ENCODE measurements at places on chromosomes 7 and 10.

GRCh38 chr10:77251297-77252013 is 386.2 kb downstream of the KCNMA1 start:
- DNase-seq, result no peak

GRCh38 chr10:42790835-42791234 is 8.2 kb downstream of the BMS1 start:
- DNase-seq, result no peak

DNA sequence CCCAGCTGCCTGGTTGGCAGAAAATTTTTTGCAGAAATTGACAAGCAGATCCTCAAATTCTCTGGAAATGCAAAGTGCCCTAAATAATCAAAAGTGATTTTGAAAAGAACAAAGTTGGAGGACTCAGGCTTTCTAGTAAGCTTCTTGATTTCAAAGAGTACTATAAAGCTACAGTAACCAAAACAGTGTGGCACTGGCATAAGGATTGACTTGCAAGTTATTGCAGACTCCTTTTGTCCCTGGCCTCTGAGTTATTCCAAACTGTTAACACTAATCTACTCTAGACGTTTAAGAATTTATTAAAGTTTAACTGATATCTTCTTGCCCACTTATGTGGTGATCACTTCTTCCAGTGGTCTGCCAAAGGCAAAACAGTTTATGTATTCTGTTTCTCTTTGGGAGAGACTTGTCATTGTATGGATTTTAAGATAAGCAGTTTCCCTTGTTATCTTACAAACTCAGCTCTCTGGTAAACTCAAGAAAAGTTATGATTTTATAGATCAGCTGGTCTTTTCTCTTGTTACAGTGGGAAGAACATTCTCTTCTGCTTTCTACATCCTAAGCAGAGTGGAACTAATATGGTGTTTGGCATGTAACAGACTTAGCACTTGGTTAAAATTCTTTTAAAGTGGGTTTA is 41.4 kb downstream of the LOXL4 start:
- DNase-seq, result no peak

GRCh38 chr10:99412099-99412498 is 18.3 kb downstream of the GOT1 start:
- DNase-seq, result no peak

DNA sequence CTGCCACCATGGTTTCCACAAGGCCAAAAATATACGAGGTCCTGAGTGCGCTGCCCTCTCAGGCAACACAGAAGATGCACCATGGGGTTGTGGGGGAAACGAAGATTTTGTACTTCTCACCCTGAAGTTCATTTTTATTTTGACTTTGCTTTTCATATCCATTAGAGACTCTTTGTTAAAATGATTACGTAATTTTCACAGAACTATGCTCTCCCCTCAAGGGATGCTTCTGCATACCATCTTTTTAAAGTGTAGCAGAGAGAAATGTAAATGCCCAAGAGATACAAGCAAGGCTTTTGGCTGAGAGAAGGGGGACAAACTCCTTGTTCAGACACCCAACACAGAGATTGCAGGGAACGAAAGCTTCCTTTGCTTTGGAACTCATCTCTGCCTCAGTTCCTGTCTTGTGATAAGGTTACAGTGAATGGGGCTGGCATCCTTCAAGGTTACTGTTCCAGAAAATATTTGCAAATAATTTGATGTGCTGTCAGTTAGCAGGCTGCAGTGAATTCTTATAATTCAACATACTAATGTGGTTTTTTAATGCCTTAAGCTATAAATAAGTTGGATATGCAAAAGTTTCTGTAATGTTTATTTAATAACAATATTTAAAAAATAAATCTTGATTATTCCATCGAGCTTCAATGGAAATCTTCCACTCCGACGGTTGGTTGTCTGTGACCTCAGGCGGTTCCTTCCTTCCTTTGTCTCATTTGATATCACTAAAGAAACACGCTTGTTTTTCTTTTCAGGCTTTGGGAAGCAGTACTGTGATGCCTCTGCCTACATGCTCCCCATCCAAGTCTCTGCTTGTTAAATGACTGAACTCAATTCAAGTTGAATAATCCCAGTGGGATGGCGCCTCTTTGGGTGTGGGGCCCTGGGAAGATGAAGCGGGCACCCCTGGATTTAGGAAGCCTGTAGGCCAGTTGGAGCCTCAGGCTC is 209.3 kb upstream of the CTBP2 start:
- DNase-seq, result no peak

- no peak for DNase-seq
Observed at GRCh38 chr7:39062811-39063210, 85.1 kb downstream of the POU6F2 start.

DNA sequence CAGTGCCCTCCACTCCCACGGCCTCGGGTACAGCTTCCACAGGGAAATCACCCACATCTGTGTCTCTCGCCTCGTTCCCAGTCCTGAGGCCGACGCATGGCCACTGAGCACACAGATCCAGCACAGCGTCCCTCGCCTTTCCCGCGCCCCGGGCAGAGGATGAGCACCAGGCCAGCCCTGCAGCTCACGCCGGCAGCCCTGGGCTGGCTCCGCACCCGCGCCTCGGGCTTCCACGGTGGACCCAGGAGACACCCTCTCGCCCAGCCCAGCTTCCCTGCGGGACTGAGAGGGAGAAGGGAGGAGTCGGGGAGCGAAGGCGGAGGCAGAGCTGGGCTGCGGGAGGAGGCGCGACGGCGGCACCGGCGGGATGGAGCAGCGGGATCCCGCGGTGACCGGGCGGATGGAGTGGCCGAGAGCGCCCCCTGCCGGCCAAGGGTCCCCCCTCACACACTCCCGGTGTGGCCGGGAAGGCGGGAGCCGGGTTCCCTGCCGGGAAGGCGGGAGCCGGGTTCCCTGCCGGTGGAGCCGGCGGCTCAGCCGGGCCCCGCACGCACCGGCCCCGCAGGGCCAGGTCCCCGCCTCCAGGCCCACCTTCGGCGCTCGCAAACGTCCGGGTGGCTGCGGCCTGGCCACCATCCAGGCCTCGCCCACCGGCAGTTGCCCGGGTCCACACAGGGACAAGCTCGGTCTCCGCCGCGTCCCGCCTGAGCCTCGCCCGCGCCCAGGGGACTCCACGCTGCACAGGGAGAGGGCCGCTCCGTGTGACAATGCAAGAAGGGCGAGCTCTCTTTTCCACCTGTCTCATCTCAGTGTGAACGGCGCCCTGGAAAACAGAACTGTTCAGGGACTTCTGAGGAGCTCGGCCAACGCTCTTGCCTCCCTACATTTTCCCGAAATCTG is 110.3 kb upstream of the LANCL2 start:
- DNase-seq, result peak; percentile 67

- no peak for DNase-seq
Observed at GRCh38 chr7:128022631-128023532, 8.4 kb downstream of the LRRC4 start.

DNA sequence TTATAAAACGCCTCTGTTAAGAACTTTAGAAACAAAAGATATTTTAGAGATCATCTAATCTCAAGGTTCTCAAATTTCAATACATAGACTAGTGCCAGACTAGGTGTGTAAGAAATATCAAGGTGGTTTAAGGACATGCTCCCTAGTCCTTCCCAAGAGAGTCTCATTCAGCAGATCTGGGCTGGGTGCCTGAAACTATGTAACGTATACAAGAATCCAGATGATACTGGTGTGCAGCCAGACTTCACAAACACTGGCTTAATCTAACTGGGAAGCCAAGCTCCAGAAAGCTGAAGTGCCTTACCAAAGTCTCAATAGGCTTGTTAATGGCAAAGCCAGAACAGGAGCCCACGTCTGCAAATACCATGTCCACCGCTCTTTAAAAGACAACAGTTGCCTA is 105.0 kb upstream of the AMPH start:
- no peak for DNase-seq

GRCh38 chr7:11216276-11216675 is 242.6 kb downstream of the PHF14 start:
- DNase-seq, result no peak

DNA sequence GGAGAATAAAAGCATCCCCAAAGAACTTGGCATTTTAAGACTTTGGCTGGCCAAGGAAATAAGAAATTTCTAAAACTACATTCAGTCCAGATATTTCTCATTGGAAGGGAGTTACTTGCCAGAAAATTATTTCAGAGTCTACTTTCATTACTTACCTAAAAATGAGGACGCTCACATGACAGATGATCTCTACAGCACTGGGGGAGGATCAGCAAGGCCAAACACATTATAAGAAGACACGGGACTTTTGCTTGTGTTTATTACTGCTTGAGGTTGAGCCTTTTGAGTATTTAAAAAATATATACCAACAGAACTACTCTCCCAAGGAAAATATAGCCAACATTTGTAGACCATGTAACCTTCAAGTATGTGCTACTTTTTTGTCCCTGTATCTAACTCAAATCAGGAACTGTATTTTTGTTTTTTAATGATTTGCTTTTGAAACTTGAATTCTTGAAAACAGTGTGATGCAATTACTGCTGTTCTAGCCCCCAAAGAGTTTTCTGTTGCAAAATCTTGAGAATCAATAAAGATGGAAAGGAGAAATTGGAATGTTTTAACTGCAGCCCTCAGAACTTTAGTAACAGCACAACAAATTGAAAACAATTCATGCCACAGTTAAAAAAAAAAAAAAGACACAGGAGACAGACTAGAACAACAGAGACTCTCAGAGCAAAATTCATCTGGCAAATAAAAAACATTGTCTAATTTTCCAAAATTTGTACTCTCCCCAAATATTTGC is 128.1 kb downstream of the ZNF438 start:
- DNase-seq, result no peak

DNA sequence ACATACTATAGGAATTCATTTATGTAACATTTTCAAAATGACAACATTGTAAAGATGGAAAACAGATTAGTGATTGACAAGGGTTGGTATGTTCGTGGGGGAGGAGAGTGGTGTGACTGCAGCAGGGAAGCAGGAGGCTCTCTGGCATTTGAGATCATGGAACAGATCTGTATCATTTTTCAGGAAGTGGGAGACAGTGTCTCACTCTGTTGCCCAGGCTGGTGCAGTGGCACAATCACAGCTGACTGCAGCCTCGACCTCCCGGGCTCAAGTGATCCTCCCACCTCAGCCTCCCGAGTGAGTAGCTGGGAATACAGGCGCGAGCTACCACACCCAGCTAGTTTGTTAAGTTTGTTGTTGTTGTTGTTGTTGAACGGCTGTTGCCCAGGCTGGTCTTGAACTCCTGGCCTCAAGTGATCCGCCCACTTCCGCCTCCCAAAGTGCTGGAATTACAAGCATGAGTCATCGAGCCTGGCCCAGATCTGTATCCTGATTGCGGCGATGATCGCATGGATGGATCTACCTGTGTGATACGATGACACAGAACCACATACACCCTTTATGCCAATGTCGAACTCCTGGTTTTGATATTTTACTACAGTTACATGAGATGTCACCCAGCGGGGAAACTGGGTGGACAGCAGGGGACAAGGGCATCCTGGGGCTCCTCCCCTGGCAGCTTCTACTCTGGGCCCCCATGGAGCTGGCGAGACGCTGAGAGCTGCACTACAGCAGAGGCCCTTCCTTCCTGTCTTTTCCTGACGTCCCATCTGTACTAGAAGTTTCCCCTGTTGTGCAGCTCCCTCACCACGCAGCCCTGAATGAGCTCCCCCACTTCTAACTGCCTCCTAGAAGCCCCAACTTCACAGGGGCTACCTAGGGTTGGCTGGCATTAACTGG is 12.3 kb upstream of the CYTH3 start:
- no peak for DNase-seq

GRCh38 chr10:79045566-79046175 is 23.1 kb upstream of the ZMIZ1 start:
- DNase-seq, result no peak

GRCh38 chr10:8568401-8568800 is 513.9 kb downstream of the GATA3 start:
- DNase-seq, result no peak

DNA sequence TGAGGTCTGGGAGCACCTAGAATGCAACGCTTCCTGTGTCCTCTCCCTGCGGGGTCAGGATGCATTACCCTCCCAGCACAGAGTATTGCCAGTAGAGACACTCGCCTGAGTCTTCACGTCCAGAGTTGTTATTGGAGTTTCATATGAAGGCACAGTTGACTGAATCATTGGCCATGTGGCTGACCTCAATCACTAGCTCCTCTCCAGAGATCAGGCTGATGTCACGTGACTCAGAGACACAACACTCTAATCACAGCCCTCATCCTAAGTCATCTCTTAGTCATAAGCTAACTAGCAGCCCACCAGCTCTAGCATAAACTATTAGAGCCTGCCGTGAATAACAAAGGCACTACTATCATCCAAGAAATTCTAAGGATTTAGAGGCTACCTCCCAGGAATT is 107.8 kb downstream of the HECW1 start:
- DNase-seq, result no peak

GRCh38 chr7:151822541-151823181 is 54.3 kb downstream of the PRKAG2 start:
- no peak for DNase-seq

GRCh38 chr10:124343351-124344265 is 75.1 kb downstream of the OAT start:
- no peak for DNase-seq

GRCh38 chr7:8155836-8156235 is 106.1 kb downstream of the ICA1 start:
- DNase-seq, result peak; percentile 58

DNA sequence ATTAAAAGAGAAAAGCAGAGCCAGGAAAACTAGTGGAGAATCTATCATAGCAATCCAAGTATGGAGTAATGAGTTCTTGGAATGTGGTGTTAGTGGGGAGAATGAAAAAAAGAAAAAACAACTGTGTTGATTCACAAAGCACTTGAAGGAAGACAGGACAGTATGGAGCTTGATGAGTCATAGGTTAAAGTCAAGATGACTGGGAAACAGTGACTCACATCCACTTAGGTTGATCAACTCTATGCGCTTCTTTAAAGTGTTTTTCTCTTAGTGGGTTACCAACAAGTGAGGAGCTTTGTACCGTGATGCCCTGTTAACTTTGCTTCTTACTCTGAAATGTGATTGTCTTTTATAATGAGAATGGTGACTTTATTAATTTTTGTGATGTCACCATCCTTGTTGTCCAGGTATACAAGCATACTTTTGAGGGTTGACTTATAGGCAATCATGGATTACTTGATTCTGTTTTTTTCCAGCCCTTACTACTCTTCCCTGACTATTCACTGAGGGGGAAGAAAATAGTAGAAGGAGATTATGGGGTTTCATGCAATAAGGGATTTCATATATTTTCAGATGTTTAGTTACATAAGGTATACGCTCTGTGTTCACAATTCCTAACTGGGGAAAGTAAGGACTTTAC is 32.1 kb upstream of the MDFIC start:
- DNase-seq, result no peak

GRCh38 chr7:22200238-22200637 is 156.7 kb downstream of the RAPGEF5 start:
- no peak for DNase-seq

DNA sequence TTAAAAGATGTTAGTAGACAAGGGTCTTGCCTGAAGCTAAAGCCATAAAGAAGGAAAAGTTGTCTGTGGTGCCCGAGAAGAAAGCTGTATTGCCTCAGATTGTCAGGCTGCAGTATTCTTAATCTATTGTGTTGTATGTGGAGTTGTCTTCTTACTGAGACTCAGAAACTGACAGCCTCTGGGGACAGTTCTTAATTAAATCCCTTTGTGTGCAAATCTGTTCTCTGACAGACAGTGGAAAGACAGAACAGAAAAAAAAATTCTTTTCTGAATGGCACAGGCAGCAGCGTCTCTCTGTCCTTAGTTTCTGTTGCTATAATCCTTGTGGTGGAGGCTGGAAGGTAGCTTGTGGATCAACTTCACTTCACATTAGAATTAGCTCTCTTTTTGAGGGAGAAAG is 16.8 kb downstream of the VWC2 start:
- DNase-seq, result no peak

GRCh38 chr7:31788883-31789680 is 102.1 kb downstream of the PPP1R17 start:
- no peak for DNase-seq
